ENCODE measurements at places on chromosomes 4 and X.

DNA sequence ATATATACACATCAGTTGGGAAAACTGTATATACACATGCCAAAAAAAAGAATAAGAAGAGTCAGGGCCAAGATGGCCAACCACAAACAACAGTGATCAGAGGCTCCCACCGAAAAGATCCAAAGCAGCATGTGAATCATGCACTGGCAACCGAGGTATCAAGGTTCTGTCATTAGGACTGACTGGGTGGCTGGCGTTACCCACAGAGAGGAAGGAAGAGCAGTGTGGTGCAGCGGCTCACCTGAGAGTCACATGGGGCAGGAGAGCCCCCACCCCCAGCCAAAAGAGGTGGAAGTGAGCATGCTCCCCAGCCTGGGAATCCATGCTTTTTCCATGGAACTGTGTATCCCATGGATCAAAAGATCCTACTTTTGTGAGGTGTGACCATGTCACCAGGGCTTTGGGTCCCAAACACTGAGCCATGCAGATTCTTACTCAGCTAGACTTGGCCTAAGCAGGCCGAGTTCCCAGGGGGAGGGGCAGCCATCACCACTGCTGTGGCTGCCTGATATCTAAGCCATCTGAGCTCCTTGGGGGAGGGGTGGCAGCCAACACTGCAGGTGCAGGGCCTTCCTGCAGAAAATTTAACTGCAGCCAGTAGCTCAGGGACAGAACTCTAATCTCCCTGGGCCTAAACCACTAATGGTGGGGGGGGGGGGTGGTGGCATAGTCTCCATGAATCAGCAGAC is 52.8 kb downstream of the P2RY10 start:
- DNase-seq = no peak

DNA sequence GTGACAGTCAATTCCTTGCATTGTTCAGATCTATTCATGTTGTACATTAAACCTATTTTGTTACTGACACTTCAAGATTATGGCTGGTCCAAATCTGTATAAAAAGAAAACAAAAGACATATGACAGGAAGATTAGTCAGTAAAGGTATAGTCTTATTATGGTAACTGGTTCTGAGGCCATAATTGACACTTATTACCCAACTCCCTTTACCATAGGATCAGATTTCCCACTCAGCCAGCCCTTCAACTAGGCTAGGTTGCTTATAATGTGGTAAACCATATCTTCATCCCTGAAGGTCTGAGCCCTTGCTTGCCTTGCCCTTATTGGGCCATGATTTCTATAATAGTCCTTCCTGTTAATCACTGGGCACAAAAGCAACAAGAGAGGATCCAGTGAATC is 289.6 kb downstream of the CXXC4 start:
- DNase-seq = no peak

GRCh38 chr4:121041307-121042090 is 30.8 kb downstream of the NDNF start:
- DNase-seq = no peak

DNA sequence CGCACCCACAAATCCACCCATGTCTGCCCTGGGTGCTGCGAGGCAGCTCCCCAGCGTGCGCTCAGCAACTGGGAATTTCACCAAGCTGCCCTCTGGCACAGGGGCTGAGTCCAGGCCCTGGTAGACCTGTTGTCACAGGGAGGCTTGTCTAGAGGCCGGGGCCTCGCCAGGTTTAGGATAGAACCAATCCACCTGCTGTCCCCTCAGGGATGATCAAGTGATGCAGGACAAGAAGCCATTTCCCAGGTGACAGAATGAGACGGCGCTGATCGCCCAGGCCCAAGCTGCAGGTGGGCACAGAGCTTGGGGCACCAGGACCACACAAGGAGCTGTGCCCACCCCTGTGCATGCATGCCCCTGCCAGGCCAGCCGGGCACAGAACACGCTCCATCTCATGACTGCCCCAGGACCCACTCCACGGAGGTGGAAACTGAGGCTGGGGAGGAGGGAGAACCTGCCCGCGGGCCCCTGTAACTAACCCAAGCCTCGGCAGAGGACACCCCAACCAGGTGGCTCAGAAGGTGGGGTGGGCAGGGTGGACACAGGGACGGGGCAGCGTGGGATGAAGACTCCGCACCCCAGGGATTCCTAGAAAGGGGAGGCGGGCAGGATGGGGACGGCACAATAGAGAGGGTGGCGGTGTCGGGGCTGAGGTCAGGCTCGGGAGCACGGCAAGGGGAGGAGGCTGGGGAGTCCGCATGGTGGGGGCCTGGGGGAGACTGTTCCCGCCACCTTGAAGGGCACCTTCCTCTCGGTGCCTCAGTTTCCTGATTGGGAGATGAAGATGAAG is 78.0 kb downstream of the ZFYVE28 start:
- no peak for DNase-seq

- no peak for DNase-seq
Observed at GRCh38 chrX:20971250-20971649, 403.0 kb upstream of the CNKSR2 start.

DNA sequence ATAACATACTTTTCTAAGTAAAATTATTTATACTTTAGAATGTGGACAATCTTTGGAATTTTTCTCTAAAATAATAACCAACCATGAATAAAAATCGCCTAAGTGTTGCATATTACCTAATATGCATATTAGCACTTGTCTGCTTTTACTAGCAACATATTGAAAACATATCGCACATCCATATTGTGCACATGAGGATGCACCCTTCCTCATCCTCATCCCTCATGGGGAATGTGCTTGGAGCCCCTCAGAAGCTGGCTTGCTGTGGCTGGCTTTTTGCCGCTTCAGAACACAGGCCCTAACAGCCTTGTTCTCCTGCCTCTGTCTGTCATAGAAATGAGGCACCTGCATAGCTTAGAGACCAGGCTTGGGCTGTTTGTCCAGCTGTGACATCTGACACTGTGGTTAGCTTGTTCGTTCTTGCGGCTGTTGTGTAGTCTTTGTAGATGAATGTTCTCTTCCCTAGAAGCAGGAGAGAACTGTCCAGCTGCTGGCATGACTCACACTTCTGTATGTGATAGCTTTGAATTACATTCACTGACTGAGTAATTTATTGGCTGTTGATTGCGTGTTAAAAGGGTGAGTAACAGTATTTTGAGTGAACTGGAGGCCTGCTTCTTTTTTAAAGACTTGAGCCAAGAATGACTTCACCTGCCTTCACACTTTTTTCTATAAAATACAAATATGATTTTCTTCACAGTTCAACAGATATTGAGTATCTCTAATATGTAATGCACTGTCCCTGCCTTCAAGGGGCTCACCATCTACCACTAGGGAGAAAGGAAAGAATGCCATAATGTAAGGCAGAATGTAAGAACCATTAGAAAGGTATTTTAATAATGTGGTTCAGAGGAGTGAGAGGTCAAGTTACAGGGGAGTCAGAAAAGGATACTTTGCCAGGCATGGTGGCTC is 81.9 kb downstream of the HMGB2 start:
- peak; percentile 98 for DNase-seq

GRCh38 chr4:113884655-113885054 is 94.8 kb downstream of the ARSJ start:
- no peak for DNase-seq

- no peak for DNase-seq
Observed at GRCh38 chr4:86117705-86118302, 242.0 kb downstream of the MAPK10 start.

DNA sequence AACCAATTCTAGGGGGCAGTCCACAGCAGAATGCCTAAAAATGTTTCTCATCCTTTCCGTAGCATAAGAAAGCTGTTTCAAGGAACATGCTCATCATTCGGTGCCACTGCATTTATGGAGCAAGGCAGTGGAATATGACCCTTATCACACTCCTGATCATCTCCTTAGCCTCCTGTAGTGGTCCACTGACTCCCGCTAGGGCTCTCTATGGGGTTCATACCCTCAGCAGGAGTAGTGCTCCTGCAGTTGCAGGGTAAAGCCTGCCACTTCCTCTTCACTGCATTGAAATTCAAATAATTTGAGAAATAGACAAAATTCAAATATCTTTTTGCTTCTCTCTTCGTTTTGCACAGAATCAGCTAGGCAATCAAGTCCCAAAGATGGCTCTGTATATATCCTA is 107.0 kb downstream of the NDST3 start:
- no peak for DNase-seq

All from dermis blood vessel endothelial cell (primary cell).